ENCODE measurements at places on chromosomes 1 and 21.
A peak's percentile ranks its signal among the peaks of the same experiment; 100 is the strongest.

DNA sequence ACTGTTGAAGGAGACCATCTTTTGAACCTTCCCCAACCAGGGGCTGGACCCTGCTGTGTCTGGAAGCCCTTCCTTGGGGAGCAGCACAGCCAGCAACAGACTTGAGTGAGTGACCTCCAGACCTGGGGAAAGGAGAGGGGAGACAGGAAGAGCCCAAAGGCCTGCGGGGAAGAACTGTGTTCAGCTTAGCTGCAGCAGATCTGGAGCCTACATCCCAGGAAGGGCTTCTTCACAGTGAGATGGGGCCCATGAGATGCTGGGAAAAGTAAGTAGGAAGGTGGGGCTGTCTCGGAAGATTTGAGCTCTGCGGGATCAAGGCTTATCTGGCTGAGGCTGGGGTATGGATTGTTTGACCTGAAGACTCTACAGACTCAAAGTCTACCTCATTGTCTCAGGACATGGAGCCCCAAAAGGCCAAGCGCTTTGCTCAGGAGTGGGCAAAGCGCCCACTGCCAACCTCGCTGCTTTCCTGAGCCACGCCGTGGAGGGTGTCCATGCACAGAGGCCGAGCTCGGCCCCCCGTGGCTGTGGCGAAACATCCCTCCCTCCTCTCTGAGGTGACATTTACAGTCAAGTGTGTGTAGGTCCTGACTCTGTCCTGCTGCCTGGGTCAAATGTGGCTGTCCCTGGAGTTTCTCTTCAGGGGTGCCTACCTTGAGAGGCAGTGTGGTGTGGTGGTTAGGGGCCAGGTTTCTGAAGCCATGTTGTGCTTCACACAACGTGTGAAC lies 24.5 kb downstream of the SPOCD1 start:
- no peak for DNase-seq

- DNase-seq = no peak
Observed at GRCh38 chr1:9537863-9538668, 1.2 kb upstream of the SLC25A33 start.

- DNase-seq = no peak
Observed at GRCh38 chr1:2857521-2857920, 56.0 kb upstream of the TTC34 start.

DNA sequence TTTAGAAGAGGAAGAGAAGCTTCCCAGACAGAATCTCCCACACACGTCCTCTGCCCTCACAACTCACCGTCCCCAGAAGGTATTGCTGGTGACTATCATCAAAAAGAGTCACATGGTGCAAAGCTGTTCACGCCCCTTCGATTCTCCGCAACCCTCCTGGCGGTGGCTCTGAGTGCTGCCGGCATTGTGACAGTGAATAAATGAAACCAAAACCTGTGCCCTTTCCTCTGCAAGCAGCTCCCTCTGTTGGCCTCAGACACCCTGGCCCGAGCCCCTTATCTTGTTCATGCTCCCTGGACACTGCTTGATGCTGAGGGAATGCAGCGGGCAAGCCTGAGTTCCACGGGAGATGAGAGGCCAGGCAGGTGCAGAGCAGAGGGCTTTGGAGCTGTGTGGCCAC lies 510.3 kb downstream of the NPHP4 start:
- no peak for DNase-seq

DNA sequence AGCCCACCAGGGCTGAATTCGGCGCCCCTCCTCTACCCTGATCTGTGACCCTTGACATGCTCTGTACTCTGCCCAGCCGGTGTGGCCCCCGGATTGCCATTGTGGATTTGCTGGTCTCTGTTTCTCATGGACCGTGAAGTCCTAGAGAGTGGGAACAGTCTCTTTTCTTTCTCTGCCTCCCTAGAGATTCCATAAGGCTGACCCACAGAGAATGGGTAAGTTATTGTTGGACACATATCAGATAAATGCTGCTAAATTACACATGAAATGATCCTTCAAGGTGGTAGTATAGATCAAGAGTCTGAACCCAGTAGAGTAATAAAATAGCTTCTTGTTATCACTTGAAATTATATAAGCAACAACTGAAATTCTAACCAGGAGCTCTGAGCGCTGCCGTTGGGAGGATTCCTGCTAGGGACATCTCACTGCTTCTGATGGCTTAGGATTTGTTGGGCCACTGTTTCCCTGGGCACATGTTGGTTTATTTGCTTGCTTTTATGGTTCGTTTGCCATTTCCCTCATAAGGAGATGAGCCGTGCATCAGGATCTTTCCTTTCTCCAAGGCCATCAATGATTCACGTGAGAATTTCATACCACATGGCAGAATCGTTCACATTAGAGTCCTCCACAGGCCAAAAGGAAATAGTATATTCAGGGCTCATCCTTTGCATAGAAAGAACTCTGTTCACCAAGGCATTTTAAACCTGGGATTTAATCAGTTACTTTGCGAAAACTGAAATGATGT lies 111.9 kb downstream of the ZBTB18 start:
- peak; percentile 69 for DNase-seq

GRCh38 chr1:110508028-110508940 lies 10.7 kb downstream of the KCNA10 start:
- DNase-seq = peak; percentile 9

DNA sequence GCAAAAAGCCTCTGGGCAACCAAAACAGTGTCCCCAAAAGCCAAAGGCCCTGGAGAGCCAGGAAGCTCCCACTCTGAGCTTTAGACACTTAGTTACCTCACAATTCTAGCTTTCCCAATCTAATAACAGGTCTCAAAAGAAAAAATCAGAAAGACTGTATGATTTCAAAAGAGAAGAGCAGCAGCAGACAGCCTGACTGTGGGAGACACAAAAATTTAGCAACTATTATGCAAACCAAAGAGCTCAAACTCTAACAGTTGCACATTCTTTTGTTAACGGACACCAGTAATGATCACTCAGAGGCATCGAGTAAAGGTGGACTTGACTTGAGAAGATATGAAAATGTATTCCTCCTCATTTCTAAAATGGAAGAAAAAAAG lies 160.1 kb downstream of the SLC45A1 start:
- no peak for DNase-seq

DNA sequence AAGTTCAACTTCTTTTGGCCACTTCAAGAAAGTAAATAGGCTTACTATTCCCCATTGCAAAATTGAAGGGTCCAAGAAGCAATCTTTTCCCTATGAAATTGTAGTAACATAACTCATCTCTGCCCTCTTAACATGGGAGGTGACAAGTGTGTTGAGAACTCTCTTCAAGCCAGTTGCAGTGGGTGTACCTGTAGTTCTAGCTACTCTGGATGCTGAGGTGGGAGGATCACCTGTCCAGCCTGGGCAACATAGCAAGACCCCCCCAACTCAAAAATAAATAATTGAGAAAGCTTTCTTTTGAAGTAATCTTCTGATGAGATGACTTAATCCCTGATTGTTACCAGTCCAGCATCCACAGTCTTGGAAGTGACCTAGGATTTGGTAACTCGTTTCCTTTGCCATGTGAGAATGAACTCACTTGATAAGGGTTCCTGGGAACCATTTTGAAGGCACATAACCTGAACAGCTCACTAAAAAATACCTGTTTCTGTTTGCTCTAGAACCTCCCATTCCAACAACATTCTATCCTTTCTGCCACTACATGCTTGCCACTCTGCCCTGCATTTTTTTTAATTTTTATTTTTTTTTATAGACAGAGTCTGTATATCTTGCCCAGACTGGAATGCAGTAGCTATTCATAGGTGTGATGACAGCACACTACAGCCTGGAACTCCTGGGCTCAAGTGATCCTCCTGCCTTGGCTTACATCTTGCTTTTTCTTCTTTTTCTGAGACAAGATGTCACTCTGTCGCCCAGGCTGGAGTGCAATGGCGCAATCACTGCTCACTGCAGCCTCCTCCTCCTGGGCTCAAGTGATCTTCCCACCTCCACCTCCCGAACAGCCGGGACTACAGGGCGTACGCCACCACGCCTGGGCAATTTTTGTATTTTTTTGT lies 1.4 kb upstream of the IPO9 start:
- DNase-seq = no peak

DNA sequence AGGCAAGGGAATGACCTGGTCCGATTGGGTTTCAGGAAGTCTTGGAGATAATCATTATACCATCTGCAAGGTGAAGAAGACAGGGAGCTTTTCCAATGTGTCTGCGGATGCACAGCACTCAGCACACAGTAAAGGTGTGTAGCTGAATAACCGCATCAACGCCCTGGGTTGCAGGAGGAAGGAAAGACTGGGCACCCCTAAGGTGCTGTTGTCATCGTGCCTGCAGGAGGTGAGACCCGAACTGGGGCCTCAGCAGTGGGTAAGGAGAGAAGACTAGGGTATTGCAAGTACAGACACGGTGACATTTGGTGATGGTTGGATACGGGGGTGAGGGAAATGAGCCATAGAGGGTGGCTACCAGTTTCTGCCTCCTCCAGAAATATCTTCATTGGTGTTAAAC lies 1.1 kb upstream of the TRIM62 start:
- DNase-seq = no peak

DNA sequence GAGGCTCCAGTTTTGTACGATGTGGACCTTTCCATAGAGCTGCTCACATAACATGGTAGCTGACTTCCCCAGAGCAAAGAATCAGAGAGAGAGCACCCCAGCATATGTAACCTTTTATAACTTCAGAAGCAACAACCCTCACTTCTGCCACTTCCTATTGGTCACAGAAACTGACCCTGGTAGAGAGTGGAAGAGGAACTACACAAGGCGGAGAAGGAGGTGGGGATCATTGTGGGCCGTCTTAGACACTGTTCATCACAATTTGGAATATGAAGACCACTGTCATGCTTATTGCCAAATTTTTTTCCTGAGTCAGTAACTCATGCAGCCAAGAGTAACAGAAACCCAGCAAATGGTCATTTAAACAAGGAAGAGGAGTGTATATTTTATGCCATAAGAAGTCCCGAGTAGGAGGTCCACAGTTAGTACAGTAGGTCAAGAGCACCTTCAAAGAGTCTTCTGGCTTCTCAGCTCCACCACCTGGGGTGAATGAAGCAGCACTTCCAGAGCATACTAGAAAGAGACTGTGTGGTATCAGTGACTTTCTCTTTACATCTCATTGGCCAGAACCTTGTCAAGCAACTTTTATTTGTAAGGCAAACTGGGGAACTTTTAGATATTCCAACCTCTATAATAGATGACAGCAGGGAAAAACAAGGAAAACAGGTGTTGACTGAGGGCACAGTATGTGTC lies 71.8 kb downstream of the ODF2L start:
- no peak for DNase-seq

DNA sequence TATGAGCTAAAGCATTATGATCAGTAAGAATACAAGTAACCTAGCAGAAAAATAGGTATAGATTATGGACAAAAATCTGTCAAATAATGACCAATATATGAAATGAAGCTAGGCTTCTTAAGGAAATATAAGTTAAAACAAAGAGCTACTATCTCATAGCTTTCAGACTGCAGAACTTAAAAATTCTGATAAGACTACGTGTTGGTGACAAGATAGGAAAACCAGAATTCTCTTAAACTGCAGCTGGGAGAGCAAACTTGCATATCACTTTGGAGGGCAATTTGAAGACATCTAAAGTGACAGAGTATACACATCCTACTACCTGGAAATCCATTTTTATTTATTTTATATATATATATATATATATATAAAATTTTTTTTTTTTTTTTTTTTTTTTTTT lies 65.5 kb downstream of the LTN1 start:
- DNase-seq = no peak

DNA sequence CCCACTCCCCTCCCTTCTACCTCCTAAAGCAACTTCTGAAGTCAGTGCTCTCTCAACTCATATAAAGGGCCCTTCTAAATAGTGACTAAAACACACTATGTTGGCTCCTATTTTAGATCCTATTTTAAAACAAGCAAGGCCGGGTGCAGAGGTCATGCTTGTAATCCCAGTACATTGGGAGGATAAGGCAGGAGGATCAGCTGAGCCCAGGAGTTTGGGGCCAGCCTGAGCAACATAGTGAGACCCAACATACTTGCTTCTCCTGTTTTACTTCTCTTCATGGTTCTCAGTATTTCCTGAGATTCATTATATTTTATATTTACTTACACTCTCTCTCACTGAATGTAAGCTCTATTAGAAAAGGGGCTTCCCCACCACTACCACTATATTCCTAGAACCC lies 42.5 kb downstream of the LUZP1 start:
- no peak for DNase-seq

DNA sequence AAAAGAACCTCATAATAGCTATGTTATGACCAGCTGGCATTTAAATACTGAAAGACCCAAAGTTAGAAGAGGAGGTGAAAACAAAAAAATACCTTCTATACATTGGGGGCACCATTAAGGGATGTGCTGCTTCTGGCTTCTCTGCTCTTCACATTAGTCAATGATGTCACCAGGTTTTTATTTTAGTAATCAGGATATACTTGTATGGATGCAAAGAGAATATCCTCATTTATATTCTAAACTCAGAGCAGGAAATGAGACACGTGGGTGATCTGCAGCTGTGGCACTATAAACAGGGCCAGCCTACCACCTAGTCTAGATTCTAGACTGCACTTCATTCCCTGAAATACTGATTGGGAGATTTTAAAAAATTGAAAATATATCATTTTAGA lies 51.2 kb downstream of the WLS start:
- DNase-seq = no peak

DNA sequence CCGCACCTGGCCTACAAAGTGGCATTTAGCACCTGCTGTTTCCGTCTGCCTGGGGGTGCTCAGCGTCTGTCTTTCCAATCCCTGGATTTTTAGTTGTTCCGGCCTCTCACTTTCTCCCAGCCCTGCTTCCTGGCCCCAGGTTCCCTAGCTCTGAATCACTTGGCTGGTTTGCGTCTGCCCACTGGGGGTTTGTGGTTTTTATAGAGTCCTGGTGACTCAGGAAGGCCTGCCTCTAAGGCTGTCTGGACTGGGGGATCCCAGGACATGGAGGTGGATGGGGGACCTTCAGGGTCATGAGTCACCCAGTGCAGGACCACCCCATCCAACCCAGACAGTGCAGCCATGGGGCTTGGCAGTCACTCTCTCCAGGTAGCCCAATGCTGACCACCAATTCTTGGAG lies 53.5 kb downstream of the MRPL37 start:
- peak; percentile 94 for DNase-seq

- DNase-seq = peak; percentile 12
Observed at GRCh38 chr1:24898152-24898908, 31.7 kb downstream of the RUNX3 start.

GRCh38 chr1:190663962-190664361 lies 186.3 kb upstream of the BRINP3 start:
- no peak for DNase-seq

GRCh38 chr21:42405064-42406013 lies 1.6 kb downstream of the UBASH3A start:
- no peak for DNase-seq

- no peak for DNase-seq
Observed at GRCh38 chr1:214008347-214008746, 20.6 kb downstream of the PROX1 start.

GRCh38 chr1:118563981-118564951 lies 379.2 kb upstream of the SPAG17 start:
- DNase-seq = no peak

DNA sequence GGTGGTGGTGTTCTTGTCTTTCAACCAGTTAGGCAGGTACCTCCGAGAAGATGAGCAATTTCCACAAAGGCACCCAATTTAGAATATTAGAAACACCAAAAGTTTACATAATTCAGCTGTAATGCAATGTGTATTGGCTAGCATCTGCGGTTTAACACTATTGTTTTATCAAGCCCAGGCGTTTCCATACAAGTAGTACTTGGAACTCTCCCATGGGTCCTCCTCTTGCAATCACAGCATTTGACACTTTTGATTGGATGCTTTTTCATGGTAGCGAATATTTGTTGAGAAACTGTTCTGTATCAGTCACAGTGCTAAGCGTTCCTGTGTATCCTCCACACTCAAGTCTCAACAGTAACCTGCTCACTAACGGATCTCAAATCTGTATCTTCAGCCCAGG lies 20.1 kb upstream of the MAP1LC3C start:
- DNase-seq = no peak

All from IMR-90 (cell line).